ENCODE measurements at places on chromosomes 7 and 10. TPM values are rescaled to one million over a fixed set of nuclear protein-coding genes. Genes with fewer than 3 reads are reported as not detected.

Gene ACTA2
- 641 TPM for polyA plus RNA-seq

Gene ELMO1
- polyA plus RNA-seq, result 9.5 TPM

Gene SUN3
- polyA plus RNA-seq, result not detected

Gene DPCD
- polyA plus RNA-seq, result 17.4 TPM

Gene SKAP2
- 31.2 TPM for polyA plus RNA-seq

Gene NUTM2B
- 1.3 TPM for polyA plus RNA-seq

Gene TAS2R41
- not detected for polyA plus RNA-seq

Gene MARVELD1
- polyA plus RNA-seq, result 32.9 TPM

Gene CLRN3
- 121 TPM for polyA plus RNA-seq

Gene COL28A1
- 4.0 TPM for polyA plus RNA-seq

Gene CRHR2
- polyA plus RNA-seq, result 0.31 TPM
